ENCODE measurements at places on chromosomes 1 and 21. TPM values are rescaled to one million over a fixed set of nuclear protein-coding genes. Genes with fewer than 3 reads are reported as not detected.

GRCh38 chr1:43933386-43934100 lies at the start of gene ARTN:
TSS of gene ARTN (plus strand) at chr1:43933801. CDS start at chr1:43935657, 1,856 bp downstream.
- DNase-seq: no peak

DNA sequence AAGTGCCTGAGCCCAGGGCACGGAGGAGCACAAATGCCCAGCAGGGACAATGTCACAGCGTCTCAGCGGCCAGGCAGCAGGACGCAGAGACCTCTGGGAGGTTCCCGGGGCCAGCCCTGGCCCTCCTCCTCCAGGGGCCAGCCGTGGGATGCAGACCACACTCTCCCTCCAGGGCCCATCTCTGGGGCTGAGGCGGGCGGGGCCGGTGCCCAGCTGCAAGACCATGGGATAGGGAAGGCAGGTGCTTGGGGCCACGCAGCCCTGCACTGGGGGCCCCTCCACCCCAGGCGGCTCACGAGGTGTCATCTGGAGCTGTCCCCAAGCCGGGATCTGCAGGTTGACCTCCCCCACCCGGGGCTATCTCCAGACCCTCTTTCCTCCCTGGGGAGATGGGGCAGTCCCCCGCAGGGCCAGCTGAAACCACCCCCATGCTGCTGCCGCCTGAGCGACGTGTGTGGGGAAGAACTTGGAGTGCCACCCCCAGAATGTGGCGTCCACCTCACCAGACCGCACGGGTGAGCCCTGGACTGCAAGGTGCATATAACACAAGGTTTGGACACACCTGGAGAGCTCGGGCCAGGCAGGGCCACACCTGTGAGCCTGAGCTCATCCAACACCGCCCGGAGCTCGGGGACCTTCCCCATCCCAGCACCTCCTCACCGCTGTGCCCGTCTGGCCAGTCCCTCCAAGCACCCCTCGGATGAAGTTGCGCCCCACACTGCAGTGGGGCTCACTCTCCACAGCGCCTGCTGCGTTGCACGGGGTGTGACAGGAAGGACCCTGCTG lies 4.1 kb upstream of the TTLL10 start:
- DNase-seq: no peak

- DNase-seq: no peak
These were observed 16.1 kb upstream of the PSMD4 start for GRCh38 chr1:151238467-151238739.

LCE1E gene
- polyA plus RNA-seq: not detected

DNA sequence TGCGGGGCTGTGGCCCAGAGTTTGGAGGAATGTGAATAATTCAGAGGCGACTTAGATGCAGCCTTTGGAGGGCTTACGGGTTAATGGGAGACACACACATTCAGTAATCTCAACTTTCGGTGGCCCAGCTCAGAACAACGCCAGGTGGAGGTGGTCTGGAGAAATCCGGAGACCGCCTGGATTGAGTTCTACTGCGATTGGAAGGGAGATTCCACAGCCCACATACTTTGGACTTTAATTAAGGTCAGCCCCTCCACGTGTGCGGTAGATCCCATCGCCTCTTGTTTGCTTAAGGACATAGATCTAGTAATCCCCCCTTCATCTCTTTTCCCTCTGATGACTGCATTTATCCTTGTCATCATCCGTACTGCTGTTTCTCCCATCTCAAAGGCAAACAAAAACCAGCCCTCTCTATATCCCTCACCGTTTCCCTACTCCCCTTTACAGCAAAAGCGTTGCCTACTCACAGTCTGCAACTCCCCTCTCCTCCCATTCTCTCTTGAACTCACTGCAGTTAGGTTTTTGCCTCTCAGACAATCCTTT lies 720 bp upstream of the BSDC1 start:
- DNase-seq: no peak

All from naive thymus-derived CD4-positive, alpha-beta T cell (primary cell).